ENCODE measurements at places on chromosomes 4 and X.

GRCh38 chrX:49041744-49042580, 1.2 kb downstream of the TFE3 start:
- no peak for DNase-seq

DNA sequence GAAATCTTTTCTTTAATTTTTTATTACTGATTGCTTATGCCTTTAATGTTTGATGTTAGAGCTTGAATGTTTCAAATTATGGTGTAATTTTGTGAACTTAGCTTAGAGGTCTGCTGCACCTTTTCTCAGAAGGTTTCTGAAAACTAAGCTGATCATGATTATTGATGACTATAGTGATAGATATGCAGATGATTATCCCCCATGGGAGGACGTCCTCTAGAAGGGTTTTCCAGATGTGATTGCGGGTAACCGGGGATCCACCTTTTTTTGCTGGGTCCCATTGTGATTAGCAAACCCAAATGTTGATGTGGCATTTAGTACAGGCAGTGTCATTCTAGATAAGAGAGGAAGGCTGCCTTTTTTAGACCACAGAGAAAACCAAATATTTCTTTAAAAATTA, 272.9 kb downstream of the FBXO8 start:
- no peak for DNase-seq

DNA sequence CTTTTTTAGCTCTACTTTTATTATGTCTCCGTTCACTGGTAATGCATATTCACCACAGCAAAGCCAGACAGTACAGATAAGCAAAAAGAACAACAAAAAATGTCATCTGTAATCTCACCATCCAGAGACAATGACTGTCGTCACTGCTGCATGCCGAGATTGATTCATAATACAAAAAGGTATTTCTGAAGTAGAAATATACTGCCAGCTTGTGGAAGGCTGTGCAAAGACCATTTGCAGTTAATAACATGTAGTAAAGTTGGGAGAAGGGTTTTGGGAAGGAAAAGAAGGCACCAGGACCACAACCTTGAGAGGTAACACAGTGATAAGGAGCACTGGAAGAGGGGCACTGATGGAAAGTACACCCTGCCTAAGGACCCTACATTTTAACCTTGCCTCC, 223.0 kb upstream of the ZIC3 start:
- no peak for DNase-seq

DNA sequence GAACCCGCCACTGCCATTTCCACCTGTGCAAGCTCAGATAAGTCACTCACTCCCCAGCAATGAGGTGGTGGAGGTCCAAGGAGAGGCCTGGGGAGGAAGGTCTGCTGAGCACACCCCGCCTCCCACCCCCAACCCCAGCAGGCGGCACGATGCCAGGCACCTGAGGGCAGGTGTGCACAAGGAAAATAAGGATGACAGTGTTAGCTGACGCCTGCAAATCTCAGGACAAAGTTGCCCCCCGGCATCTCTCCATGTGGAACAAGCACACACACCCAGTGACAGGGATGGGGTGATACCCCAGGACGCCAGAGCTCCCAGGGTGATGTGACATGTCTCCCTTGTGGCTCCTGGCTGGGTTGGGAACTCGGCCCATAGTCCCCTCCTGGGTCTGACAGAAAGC, 9.9 kb downstream of the JAKMIP1 start:
- DNase-seq: no peak

DNA sequence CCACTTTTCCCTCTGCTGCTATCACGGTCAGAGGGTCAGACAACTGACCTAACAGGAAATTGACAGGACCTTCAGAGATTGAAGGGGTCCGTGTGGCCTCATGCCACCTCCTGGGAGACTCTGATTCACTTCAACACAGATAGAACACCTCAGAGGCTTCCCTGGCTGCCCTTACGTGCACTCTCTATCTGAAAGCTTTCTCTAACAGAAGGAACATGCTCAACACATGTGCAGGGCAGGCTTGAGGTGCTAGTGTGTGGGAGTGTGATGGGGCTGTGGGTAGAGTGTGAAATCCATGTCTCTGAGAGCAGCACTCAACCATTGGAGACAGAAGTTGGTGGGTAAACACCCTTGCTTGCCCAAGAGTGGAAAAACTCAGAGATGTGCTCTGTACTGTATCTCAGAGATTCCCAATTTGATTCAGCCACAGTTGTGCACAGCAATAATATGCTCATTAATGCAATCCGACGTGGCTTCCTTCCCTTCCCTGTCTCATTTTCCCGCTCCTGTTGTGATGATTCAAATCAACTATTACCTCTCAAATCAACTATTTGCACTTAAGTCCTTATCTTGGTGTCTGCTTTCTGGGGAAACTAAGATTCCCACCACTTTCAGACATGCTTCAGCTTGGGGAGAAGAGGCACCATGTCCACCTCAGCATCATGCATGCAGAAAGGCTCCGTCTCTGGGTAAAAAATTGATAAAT, 62.0 kb upstream of the MAGEB2 start:
- no peak for DNase-seq

DNA sequence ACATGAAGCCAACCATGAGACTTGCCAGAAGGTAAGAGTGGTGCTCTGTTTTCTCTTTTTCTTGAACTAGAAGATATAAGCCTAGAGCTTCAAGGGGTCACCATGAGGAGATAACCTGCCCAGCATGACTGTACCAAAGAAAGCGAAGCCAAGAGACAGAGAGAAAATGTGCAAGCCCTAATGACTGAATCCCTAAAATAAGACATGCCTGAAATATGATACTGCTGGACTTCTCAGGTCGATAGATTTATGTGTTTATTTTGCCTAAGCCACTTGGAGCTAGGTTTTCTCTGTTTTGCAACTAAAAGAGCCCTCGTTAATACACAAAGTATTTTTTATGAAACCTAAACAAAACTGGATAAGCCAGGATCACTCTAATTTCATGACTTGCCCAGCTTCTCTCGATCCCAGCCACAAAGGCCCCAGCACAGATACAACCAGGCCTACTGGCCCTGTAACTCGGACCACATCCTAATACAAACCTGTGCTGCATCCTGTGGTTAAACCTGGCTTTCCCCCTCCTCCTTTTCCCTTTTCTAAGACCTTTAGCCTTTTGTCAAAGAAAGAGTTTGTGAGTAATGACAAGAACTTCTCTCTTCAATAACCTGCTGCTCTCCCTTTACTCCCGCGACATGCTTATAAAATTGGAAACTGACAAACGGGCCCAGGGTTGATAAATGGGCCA, 185.8 kb downstream of the APBB2 start:
- no peak for DNase-seq
